ENCODE measurements at places on chromosomes 4 and X.

- no peak for DNase-seq
Measured at GRCh38 chr4:126954537-126955291, 678.0 kb upstream of the INTU start.

DNA sequence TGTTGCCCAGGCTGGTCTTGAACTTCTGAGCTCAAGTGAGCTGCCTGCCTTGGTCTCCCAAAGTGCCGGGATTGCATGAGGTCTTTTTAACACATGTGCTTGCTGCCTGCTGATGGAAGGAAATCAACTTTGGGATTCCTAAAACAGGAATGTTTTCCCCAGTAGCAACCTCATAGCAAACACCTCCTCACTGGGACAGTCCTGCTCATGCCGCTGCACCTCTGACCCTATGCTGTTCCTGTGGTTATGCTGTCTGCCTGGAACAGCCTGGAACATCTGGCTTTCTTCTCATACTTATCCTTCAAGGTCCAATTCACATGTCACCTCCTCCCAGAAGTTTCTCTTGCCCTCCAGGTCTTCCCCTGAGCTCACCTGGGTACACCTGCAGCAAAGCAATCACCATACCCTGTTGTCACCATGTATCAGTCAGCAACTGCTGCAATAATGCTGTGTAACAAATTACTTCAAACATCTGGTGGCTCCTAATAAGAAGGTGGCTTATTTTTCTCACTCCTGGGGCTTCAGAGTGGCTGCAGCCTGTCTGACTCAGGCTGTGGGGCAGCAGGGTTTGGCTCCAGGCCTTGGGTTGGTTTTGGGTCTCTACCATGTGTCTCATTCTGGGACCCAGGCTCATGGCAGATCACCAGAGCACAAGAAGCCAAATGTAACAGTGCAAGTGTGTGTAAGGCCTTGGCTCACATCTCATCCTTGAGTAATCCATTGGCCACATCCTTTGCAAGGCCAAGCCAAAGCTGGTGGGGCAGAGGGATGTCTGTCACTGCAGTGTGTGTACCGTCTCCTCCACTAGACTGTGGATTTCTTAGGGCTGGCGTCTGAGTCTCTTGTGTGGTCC is 59.4 kb upstream of the SORCS2 start:
- no peak for DNase-seq

DNA sequence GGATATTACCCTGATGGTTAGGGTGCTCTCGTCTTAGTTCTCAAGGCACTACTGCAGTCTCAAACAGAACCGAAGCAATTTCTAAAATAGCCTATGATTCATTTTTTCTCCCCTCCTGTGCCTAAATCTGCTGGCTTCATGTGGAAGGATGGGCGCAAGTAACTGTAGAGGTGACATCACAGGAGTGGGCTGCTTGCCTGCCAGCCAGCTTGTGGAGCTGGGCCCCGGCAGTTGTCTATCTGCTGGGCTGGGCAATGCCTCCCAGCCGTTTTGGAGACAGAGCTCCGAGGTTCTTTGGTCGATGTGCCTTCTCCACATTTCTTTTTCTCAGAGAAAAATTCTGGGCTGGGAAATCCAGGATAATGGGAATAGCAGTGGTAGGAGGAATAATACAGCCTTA is 34.3 kb upstream of the CITED1 start:
- no peak for DNase-seq

- peak; percentile 1 for DNase-seq
Measured at GRCh38 chrX:118325453-118325852, 20.5 kb upstream of the WDR44 start.

- no peak for DNase-seq
Measured at GRCh38 chr4:85127653-85128052, 161.2 kb upstream of the WDFY3 start.

- no peak for DNase-seq
Measured at GRCh38 chrX:72573158-72573511, 492 bp upstream of the HDAC8 start.

DNA sequence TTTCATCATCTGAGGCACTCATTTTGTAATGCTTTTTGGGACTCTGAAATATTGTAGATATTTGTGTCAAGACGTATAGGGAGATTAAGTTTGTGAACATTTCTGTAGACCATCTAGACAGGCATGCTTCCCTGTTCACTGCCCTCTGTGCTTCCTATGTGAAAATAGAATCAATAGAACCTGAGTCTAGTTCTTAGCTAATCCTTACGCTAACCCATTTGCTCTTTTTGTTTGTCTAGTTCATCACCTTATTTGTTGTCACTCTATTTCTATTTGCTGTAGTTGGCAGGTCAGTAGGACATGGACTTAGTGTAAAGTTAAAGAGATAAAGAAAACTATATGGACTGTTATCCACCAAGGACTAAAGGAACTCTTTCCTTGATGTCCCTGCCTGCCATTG is 1755.2 kb downstream of the C4orf33 start:
- no peak for DNase-seq

GRCh38 chrX:147174591-147174990 is 360.0 kb upstream of the CXorf51A start:
- no peak for DNase-seq
